Glutamatergic neuron (in vitro differentiated cells): ENCODE measurements at places on chromosomes 11 and 22. TPM values are rescaled to one million over a fixed set of nuclear protein-coding genes. Genes with fewer than 3 reads are reported as not detected.

DNA sequence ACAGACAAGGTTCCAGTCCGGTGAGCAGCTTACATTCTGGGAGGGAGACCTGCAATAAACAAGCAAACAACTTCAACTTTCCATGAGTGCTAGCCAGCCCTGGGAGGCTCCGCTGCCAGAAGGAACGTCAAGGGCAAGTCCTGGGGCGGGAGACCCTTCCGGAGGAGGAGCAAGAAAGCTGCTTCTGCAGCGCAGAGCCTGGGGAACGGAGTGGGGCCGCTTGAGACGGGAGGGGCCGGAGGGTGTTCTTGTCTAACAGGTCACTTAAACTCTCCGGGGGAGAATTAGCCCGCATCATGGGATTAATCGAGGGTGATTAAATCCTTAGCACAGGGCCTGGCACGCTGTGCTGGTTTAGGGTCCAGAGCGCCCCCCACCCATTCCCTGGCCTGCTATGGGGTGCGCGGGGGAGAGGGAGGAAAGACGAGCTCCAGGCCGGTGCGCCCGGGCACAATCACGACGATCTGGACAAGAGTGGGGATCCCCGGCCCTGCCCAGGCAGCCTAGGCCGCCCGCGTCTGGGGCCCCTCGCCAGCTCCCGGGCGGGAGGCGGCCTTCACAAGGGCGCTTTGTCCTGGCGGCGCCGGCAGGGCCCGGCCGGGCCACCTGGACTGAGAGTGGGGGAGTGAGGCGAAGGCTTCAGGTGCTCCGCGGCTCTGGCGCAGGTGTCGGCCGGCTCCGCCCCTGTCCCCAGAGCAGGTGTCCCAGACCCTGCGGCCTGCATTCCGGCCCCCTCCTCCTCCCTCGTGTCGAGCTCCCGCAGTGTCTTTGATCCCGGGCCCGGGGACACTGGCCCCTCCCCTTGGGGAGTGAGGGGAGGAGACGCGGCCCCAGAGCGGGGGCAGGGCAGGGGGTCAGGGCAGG, 663 bp upstream of the LARGE2 start:
- no peak overlapping the region for H3K27ac ChIP-seq
- no peaks in the 10 kb centered on the region for H3K36me3 ChIP-seq
- peaks cover 27% of the 10 kb centered on the region for H3K27me3 ChIP-seq
- peak overlapping the region; percentile 52 for H3K4me3 ChIP-seq
- H3K4me1 ChIP-seq, result peaks cover 11% of the 10 kb centered on the region
- no peak for DNase-seq

HORMAD2 gene
- total RNA-seq, result not detected

DNA sequence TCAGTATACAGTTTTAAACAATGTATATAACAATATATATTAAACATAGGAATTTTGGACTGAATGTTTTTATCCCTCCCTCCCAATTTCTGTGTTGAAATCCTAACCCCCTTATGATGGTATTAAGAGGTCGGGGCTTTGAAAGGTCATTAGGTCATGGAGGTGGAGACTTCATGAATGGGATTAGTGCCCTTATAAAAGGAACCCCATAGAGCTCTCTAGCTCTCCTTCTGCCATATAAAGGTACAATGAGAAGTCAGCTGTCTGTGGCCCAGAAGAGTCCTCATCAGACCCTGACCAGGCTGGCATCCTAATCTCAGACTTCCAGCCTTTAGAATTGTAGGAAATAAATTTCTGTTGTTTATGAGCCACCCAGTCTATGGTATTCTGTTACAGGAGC, 6.5 kb downstream of the NNMT start:
- H3K36me3 ChIP-seq, result peaks cover 31% of the 10 kb centered on the region
- H3K27ac ChIP-seq, result no peak overlapping the region
- no peaks in the 10 kb centered on the region for H3K27me3 ChIP-seq
- H3K4me1 ChIP-seq, result no peaks in the 10 kb centered on the region
- no peak for DNase-seq
- H3K4me3 ChIP-seq, result no peak overlapping the region

DNA sequence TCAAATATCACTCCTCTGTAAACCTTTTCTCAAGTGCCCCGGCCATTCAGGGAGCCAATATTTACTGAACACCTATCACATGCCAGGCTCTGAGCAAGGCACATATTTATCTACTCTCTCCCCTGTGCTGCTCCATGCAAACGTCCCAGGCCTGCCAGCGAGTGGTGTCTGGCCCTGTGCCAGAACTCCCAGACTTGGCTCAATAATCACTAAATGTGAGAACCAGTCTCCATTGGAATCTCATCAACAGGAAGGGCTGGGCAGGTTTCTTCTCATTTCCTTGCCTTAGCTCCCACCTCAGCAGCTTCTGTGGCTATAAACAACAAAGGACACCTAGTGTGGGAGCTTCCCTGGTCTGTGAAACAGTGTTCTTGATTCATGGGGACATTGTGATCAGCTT, 21.7 kb downstream of the RASSF10 start:
- DNase-seq, result no peak
- no peak overlapping the region for H3K4me3 ChIP-seq
- no peaks in the 10 kb centered on the region for H3K36me3 ChIP-seq
- peaks cover 2% of the 10 kb centered on the region for H3K27me3 ChIP-seq
- H3K27ac ChIP-seq, result no peak overlapping the region

OR5M10 gene
- not detected for total RNA-seq

DNA sequence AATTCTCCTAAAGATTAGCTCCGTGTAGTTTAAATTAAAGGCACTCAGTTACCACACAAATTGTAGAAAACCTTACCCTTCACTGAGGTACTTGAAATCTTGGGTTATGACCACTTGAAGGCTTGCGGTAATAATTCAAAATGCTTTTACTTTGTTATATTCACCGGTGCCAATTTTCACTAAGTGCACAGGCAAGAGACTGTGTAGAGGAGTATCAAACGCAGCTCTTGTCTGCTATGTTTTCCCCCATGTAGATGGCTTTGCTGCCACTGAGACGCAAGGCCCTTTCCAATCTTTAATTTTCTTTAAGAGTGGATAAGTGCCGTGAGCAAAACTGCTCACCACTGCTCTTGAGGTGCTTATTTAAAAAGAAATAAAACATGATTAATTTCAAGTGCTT, 155.8 kb downstream of the CADM1 start:
- peaks cover 68% of the 10 kb centered on the region for H3K4me1 ChIP-seq
- H3K27ac ChIP-seq, result no peak overlapping the region
- H3K4me3 ChIP-seq, result no peak overlapping the region
- H3K27me3 ChIP-seq, result peaks cover 22% of the 10 kb centered on the region

DNA sequence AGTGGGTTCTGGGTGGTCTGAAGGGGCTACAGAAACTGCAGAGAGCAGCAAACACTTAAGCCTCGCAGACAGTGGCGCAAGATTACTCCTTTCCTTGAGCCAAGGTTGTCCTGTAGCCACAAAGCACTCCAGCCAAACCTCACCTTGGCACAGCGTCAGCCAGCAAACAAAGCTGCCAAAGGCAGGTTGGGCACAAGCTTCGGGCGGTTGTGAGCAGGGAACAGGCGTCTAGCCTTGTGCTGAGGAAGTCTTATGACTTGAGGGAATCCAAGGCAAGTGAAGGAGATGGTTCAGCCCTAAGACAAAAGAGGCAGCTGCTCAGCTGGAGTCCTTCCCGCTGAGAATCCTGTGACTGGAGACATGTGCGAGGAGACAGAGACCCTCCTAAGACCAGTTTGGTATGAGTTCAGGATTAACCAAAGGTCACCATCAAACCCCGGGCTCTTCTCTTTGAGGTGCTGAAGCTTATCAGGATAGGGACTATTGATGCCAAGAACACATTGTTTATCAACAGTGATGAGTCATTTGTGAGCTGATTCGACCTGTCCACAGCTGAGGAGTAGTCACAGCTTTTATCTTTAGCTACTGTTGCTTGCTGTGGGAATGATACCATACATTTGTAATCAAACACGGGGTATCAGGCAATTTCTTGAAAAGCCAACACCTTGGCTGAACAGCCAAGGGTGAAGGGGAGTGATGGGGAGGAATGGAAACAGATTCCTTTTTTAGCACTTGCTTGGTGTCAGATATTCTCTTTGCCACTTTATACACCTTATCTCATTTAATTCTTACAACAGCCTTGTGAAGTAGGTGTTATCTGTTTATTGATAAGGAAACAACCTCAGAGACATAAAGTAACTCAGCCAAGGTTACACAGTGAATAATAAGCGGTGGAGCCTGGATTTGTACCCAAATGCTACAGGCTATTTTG, 4.6 kb downstream of the ADM start:
- H3K27ac ChIP-seq, result no peak overlapping the region
- H3K27me3 ChIP-seq, result peaks cover 12% of the 10 kb centered on the region
- no peaks in the 10 kb centered on the region for H3K36me3 ChIP-seq
- H3K4me1 ChIP-seq, result peaks cover 1% of the 10 kb centered on the region

DNA sequence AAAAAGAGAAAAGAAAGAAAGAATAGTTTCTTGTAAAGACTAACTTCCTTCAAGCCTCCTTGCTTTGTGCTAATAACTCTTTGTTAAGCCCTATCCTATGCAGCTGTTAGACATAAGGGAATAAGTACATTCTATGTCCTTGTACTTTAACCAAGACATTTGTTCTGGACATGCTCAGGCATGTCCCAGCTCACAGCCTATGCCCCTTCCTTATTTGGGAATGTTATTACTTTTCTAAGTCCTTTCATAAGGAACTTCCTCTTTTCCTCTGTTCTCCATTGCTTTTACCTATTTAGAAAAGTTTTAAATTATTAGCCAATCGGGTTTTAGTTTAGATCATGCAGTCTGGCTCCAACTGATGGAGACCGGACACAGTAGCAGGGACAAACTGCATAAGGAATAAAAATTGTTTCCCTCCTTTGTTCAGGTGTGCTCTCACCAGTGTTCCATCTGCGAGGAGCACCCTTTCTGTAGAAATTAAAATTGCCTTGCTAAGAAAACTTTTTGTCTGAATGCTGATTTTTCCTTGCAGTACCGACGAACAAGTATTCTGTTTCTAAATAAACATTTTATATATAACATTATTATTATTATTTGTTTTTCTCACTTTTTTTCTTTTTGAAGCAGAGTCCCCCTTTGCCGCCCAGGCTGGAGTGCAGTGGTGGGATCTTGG, 21.6 kb upstream of the SPINDOC start:
- DNase-seq, result no peak
- no peak overlapping the region for H3K27ac ChIP-seq
- peaks cover 10% of the 10 kb centered on the region for H3K36me3 ChIP-seq
- no peaks in the 10 kb centered on the region for H3K4me1 ChIP-seq
- H3K4me3 ChIP-seq, result no peak overlapping the region
- H3K27me3 ChIP-seq, result no peaks in the 10 kb centered on the region

PLEKHA7 gene
- total RNA-seq, result 5.7 TPM

- no peaks in the 10 kb centered on the region for H3K27me3 ChIP-seq
- H3K27ac ChIP-seq, result peak within 1 kb of the TSS; percentile 43
- no peaks in the 10 kb centered on the region for H3K36me3 ChIP-seq
- peak within 1 kb of the TSS; percentile 82 for H3K4me3 ChIP-seq
- peak; percentile 74 for DNase-seq
Measured at GRCh38 chr11:86800076-86800959, at the start of gene PRSS23. Gene PRSS23 (plus strand): TSS chr11:86800542. CDS start chr11:86807644, 7,102 bp downstream.

DNA sequence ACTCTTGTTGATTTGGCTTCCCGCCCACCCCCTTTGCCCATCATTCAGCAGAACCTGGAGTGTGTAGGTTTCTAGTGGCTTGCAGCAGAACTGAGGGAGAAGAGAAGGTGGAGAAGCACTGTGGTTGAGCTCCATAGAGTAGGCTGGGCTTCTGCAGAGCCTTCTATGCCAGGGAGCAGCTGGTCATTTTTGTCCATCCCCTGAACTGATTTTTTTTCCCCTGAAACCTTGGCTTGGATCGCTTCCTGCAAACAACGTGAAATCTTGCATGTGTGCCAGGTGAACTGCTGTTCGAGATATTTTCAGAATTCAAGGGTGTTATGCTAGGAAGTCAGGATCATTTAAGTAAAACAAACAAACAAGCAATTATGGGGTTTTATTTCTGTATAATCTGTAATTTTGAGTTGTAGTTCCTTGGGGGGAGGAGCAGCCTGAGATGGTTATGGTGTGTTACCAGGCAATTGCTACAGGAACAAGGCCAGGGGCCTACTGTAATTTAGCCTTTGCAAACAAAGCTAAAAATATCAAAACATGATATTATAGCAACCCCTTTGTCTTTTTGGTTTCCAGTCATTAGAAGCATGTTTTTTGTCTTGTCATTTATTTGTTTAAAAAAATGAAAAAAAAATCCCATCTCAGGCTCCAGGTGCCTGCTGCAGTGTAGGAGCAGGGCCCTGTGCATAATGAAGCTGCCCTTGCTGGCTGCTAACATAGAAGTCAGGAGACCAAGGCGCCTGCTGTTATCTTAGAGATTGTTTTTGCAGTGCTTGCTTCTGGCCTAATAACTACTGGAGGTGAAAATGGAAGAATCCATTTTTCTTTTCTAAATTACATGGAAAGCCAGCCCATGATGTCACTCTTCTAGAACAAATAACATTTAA, 152.4 kb upstream of the TTC12 start:
- H3K4me3 ChIP-seq, result peak overlapping the region; percentile 19
- H3K27ac ChIP-seq, result peak overlapping the region; percentile 83
- H3K4me1 ChIP-seq, result peaks cover 49% of the 10 kb centered on the region
- peaks cover 6% of the 10 kb centered on the region for H3K36me3 ChIP-seq
- DNase-seq, result no peak

DNA sequence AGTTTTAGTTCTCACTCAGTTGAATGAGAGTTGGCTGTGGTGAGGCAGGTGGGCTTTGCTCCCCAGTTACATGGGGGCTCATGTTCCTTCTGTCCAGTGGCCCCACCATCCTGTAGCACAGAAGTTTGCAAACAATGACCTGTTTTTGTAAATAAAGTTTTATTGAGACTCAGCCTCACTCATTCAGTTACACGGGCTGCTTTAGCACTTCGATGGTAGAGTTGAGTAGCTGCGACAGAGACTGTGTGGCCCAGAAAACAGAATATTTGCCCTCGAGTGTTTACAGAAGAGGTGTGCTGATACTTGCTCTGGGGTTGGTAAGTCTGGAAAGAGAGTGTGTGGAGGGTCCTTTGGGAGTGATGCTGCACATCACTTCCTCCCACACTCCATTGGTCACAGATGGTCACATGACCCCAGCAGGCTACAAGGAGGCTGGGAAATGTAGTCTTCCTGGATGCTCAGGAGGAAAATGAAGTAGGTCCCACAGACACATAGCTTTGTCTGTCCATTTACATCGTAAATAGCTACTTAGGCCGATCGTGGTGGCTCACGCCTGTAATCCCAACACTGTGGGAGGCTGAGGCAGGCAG, 34.6 kb downstream of the IFT27 start:
- H3K27ac ChIP-seq, result no peak overlapping the region
- H3K4me3 ChIP-seq, result no peak overlapping the region
- peaks cover 8% of the 10 kb centered on the region for H3K36me3 ChIP-seq
- DNase-seq, result peak; percentile 48
- peaks cover 14% of the 10 kb centered on the region for H3K4me1 ChIP-seq

DNA sequence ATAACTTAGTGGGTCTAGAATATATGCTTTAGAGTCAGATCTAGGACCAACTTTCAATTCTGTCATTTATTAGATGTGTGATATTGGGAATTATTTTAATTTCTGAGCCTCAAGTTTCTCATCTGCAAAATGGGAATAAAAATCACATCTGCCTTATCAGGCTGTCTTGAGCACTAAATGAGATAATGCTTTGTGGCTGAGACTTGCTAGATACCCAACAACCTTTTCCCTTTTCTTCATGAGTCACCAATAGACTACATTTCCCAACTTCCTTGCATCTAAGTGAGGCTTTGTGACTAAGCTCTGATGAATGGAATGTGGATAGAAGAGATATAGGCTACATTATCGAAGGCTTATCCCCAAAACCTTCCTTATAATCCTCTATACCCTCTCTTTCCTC, 220.7 kb upstream of the SESN3 start:
- peaks cover 3% of the 10 kb centered on the region for H3K36me3 ChIP-seq
- H3K4me1 ChIP-seq, result no peaks in the 10 kb centered on the region
- no peak overlapping the region for H3K27ac ChIP-seq
- no peak for DNase-seq
- no peak overlapping the region for H3K4me3 ChIP-seq

OR2AG1 gene
- not detected for total RNA-seq
